ENCODE measurements at places on chromosomes 7 and 10.

DNA sequence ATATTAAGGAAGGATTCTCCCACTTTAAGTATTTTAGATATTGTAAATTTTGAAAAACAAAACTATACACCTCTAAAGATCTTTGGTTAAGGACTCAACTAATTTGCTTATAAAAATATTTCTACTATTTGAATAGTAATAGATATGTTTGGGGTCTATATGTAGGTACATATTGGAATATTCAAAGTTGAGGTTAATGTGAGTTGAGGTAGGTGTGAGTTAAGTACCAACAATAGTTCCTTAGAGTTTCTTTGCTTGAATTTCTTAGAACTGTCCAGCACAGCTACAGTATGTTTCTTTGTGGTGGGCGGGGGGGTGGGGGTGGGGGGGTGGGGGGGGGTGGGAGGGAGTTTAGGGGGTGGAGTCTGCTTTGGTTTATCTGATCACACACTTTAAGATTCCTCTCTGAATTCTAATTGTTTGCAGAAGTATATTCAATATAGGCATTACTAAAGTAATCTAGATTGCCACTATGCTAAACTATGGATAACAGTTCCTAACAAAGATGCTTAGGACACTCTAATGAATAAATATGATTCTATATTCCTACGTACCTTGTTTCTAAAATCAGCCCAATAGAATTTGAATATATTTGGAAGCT is 2.1 kb downstream of the GRM3 start:
- DNase-seq = no peak

DNA sequence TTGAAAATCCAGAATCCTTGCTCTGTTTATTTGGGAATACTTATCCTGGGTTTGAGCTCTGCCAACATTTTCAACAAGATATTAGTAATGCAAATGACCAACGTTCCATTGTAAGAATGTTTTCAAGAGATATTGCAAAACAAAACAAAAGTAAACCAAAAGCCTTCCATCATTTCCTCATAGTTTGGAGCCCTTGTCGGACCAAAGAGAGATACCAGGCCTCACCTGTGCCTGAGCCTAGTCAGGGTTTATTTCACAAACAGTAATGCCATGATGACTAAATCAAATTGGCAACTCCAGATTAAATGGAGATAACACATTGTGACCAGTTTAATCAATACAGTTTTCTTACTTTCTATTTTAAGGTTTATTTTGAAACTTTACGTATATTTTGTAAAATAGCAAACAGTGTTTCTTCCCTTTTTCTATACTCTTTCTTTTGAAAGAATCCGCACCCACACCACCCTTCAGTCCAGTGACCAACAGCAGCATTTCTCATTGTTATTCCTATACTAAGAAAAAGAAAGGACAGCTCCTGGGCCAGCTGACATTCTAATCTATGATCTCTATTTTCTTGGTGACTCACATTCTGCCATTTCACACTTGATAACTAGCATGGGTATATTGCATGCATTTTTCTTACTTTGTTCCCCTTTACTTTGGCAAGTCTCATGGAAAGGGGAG is 168.5 kb upstream of the MEOX2 start:
- no peak for DNase-seq

DNA sequence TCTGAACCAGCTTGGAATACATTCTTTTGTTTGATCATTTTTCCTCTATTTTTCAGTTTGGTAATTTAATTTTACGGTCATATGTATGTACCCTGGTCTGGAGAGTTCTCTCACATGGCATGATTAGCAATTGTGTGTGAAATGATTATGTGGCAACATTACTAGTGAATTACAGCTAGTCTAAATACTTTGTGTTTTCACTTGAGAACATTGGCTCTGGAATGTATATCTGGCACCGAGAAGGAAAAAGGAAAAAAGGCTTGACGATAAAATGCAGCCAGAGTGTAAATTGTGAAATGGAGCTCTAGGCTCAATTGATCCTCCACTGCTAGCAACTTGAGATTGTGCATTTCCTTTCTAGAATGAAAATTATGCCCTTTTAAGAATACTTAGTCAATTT is 397.2 kb downstream of the EXOC4 start:
- DNase-seq = no peak

- no peak for DNase-seq
These were observed 15.0 kb downstream of the MIOS start for GRCh38 chr7:7581531-7582179.

Measured in activated T-cell treated with anti-CD3 and anti-CD28 coated beads for 48 hours (primary cell).